ENCODE measurements at places on chromosomes 13 and 19. TPM values are rescaled to one million over a fixed set of nuclear protein-coding genes. Genes with fewer than 3 reads are reported as not detected.

DNA sequence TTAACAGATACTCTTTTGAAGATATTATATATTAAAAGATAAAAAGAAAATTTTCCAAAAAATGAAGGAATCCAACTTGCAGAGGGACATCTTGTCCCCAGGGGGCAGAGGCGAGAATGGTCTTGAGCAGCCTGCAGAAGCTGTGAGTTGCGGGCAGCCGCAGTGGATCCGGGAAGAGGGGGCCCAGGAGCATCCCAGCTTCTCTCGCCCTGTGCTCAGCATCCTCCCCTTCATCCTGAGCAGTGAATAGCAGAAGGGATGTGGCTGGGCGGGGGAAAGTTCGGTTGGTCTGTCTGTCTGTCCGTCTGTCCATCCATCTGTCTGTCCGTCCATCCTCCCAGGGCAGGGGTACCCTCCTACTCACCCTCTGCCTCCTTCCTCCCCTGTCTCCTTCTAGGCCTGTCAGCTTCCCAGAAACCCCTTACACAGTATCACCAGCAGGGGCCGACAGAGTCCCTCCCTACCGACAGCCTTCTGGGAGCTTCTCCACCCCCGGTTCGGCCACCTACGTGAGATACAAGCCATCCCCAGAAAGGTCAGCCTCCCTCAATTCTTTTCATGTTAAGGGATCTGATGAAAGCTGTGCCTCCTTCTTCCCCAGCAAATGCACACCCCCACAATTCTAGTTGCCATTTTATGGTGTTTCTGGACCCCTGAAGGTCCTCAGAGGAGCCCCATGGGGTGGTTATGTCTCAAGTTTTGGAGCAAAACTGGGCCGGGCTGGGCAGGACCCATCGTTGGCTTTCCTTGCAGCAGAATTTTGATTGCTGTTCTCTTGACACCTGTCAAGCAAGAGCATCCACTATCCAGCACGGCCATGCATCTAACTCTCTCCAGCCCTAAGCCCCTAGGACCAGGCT, 81.6 kb downstream of the DPF1 start:
- DNase-seq: no peak

DNA sequence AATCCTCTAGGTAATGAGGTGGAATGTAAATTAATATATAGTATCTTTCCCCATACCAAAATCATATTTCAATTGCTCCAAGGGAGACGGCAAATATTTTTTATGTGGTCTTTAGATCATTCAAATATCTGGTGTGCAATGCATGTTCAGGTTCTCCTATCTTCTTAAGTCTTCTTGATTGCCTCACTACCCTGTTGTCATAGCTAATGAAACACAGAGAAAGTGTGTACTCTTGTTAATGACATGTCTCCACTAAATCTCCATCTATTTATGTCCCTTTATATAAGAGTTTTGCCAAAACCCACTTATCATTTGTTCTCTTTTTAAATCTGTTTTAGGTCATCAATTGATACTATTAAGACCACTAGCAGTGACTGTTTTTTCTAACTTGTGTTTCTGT, 6.6 kb downstream of the STARD13 start:
- no peak for DNase-seq

DNA sequence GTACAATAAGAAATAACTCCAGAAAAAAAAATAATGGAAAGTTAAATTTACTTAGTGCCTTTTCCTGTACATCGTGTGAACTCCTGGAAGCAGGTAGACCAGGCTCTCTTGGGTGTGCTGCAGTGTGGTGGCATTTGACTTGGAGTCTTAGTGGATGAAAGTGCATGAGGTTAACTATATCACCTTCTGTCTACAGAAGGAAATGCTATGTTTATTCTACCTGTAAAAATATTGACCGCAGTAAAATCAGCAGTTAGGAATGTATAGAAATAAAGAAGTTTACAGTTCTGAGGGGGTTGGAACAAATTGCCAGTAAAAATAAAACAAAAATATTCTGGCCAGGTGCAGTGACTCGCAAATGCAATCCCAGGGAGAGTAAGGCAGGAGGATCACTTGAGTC, 722.1 kb downstream of the LIG4 start:
- DNase-seq: no peak

ZNF567 gene
- 5.3 TPM for total RNA-seq

SLC6A16 gene
- 3.1 TPM for total RNA-seq

KANK3 gene
- 28.6 TPM for total RNA-seq

All from mesenteric fat pad (tissue), 1 donor.